HCT116 (cell line): ENCODE measurements at places on chromosomes 11 and 22.

- no peak for DNase-seq
Observed at GRCh38 chr11:77214557-77214956, 86.5 kb downstream of the MYO7A start.

DNA sequence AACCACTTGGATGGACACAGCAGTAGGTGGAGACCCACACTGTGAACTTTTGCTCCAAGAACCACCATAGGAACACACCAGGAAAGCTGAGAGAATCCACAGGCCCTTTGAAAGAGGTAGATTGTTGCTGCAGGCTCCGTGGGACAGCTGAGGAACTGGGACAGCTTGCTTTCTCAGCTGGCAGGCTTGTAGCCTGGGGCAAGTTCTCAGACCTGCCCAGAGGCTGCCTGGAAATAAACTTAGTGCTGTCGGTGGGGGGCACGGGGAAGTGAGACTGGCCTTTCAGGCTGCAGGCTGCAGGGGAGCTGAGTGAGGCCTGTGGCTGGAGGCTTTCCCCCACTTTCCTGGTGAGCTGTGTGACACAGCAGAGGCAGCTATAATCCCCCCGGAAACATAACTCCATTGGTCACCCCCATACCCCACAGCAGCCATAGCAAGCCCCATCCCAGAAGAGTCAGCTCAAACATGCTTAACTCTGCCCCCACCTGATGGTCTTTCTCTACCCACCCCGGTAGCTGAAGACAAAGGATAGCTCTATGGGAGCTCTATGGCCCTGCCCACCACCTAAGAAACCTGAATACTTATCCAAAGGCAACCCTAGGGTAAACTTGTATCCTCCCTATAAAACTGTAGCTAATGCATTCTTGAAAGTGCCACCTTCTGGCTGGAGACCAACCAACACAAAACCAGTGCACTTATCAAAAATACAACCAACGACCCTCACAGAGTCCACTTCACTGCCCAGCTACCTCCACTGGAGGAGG, 21.4 kb upstream of the ACRV1 start:
- DNase-seq = no peak

DNA sequence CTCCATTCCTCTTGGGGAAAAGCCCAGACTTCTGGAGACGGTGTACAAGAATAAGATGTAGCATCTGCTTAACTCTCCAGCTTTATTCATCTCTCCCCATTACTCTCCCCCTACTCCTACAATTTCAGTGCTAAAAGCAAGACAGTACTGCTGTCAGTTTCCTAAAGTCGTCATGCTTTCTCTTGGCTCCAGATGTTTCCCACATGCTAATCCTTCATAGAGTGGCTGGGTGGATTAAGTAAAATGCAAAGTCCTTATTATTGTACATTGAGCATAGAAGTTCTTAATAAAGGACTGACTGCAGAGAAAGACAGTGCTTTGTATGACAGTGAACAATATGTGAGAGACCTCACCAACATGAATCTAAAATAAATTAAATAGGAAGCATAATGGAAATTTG, 142.2 kb upstream of the UBASH3B start:
- no peak for DNase-seq

GRCh38 chr11:44247508-44247907, 62.4 kb downstream of the ALX4 start:
- no peak for DNase-seq

- DNase-seq = no peak
Observed at GRCh38 chr11:78532991-78533390, 41.7 kb downstream of the NARS2 start.

- DNase-seq = peak; percentile 10
Observed at GRCh38 chr11:31045335-31045734, 324.2 kb downstream of the DCDC1 start.

- no peak for DNase-seq
Observed at GRCh38 chr11:126627421-126627820, 271.9 kb downstream of the ST3GAL4 start.

GRCh38 chr22:17114173-17114897, 6.8 kb downstream of the TMEM121B start:
- no peak for DNase-seq

GRCh38 chr11:82845356-82846353, 54.6 kb downstream of the PRCP start:
- DNase-seq = no peak

DNA sequence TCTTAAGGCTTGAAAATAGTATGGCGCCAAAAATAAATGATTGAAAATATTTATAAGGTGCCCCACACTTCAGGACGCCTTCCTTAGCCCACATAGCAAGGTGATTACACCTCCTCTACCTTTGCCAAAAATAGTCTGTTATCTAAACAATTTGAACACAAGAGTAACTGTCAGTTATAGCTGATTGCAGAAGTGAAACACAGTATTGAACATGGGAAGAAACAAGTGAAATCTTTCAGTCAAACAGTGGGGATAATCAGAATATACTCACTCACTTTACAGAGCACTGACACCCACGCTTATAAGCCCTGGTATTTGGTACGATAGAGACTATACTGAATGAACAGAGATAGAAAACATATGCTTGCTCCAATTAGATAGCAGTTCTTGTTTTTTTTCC, 203.1 kb downstream of the RAB38 start:
- DNase-seq = no peak

GRCh38 chr11:2577031-2577990, 122.5 kb downstream of the KCNQ1OT1 start:
- DNase-seq = no peak

DNA sequence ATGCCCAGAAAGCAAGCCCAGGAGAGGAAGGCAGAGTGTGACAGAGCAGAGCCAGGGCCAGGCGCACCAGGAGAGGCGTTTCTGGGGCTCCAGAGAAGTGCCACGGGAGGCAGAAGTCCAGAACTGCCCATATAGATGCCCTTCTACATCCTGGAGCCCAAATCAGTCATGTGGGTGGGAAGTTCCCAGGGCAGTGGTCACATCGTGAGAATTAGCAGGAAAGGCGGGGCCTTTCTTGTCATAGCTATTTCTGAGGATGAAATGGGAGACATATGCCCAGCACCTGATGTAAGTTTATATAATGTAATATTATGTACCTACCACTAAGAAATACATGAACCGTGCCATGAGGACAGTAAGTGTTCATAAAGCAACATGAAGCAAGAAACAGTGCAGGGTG, 13.1 kb downstream of the ZDHHC24 start:
- DNase-seq = no peak

DNA sequence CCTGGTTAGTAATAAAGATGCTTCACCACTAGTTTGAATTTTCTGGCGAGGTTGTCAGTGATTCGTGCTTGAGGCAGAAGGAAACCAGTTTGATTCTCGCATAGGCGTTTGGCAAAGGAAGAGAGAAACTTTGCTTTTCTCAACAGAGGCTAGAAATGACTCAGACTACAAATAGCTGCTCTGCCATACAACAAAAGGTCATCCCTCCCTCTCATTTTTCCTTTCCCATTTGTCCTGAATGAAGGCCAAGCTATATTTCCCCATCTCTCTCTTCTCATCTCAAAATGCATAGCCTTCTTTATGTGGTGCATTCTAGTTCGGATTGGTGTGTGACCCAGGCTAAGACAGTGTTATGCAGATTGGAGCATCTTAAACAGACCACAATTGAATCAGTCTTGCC, 741.4 kb downstream of the NTM start:
- no peak for DNase-seq

GRCh38 chr11:57203882-57204480, 22.2 kb downstream of the LRRC55 start:
- no peak for DNase-seq

GRCh38 chr11:35290876-35291275, 128.5 kb downstream of the SLC1A2 start:
- DNase-seq = no peak

GRCh38 chr11:34501949-34502348, 11.6 kb downstream of the ELF5 start:
- no peak for DNase-seq

DNA sequence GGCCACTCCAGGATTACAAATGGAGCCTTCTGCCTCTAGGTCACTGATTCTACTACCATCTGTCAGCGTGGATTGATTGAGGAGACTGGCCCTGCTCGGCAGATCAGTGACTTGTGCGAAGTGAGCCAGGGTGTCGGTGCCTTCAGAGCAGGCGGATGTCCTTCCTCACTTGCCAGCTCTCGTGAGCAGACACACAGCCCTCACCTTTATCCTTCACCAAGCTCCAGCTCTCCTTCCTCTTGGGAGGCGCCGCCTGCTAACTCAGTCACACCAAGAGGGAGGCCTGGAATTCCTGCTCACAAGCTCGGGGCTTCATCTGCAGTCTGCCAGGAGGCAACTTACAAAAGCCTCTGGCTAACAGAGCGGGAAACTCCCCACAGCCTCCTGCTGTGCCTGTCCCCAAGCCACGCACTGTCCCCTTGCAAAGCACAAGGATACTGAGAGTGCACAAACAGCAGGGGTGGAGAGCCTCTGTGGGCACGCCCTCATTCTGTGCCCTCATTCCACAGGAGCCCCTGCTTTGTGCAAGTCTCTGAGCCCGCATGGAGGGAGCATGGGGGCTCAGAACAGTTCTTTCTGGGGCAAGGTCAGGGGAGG, 3.5 kb upstream of the TCF20 start:
- no peak for DNase-seq

DNA sequence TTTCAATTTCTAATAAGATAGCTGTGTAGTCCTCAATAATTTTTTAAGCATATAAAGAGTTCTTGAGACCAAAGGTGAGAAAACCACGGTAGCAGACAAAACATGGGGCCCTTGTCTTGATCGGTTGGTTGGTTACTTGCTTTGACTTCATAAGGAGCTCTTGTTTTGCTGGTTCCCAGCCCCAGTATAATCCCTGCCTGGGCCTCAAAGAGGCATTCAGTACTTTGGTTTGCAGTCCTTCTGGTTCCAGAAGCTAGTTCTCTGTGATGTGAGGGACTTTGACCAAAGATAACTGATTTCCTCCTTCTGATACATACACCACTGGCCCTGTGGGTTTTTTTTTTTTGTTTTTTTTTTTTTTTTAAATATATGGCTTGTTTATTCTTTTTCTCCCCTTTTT, 17.1 kb downstream of the MARK2 start:
- no peak for DNase-seq

DNA sequence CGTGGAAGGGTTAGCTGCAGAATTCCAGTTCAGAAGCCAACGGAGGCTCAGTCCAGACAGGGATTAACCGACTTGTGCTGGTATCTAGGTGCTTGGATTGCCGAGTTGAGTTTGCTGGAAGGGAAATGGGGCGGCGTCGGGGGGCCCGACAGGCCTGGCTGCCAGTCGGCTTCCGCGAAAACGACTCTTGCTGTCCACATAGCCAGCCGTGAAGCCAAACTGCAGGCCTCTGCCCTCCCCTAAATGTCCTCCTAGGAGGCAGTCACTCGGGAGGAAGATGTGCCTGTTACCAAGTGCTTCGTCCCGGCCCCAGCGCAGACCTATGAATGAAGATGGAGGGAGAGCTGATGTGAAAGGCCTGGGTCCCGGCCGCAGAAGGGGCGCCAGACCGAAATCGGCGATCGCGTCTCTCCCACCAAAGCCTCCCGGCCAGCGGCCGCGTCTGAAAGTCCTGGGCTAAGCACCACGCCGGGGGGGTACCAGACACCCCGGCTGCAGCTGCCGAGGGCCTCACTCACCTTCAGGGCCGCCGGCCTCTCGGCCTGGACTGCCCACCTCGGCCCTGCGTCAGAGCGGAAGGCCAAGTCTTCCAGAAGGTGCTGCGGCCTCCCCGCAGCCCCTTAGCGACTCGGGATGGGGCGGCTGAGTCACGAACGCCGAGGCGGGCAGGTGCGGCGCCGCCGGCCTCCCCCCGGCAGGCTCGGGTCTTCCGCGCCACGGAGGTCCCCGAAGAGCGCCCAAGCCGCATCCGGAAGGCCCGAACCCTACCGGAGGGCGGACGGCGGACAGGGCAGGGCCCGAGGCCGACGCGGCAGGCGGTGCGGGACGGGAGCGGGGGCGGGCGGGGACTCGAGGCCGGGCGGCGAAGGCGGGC, 7.5 kb downstream of the DPAGT1 start:
- no peak for DNase-seq

DNA sequence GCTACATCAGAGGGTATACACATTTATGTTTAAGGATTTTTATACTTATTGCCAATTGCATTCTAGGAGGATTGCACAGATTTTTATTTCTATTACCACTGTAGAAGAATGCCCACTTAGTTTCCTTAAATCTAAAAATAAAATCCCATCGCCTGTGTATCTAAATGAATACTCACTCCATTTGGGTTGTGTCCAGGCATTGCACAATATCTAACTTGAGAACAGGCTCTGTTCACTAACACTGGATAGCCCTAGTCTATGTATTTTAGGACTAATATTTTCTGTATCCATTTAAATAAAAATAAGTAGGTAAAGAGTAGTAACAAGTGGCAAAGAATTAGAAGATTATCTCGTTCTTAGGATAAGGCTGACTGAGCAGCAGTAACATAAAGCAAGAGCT, 4.1 kb downstream of the C11orf52 start:
- no peak for DNase-seq

DNA sequence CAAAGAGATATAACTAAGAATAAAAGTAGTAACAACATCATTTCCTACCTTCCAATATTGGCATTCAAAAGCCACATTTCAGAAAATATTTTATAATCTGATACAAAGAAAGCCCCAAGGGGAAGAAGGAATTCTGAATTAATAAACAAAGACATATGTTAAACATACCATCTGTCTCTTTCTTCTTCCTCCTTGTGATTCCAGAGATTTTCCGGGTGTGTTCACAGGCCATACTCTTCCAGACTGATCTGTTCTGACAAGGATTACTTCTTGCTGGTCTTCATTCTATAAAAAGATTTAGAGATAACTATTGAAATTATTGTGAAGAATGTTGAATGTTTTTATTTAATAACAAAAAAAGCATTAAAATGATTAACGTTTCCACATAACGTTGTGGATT, 65.0 kb downstream of the CWF19L2 start:
- DNase-seq = no peak

DNA sequence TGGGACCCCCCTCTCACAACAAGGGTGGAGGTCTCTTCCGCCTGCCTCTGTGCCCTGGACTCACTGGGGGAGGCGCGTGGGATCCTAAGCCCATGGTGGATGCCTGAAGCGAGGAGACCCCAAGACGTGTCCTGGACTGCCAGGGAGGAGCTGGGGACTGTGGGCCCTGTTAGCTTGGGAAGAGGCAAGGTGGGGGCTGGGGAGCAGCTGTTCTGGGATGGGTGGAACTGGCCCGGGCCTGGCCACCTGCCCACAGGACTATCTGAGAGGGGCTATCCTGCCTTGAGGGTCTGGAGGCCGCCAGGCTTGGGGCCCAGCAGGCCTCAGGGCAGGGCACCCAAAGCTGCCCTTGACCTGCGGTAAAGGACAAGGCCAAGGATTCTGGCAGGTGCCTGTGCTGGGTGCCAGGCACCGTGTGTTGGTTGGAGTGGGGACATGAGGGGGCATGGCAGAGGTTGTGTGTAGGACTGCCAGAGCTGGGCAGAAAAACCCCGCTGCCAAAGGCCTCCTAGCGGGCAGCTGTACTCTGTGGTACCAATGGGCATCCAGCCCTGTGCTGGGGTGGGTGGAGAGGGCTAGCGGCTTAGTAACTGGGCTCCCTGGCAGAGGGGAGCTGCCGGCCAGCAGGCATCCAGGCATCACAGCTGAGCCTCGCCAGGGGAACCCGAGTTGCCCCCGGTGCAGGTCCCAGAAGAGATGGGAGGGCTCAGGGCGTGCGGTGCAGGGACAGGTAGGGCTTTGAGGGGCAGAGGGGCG, 670 bp downstream of the LSP1 start:
- no peak for DNase-seq

GRCh38 chr11:69620683-69621290, 20.2 kb upstream of the CCND1 start:
- DNase-seq = no peak

- no peak for DNase-seq
Observed at GRCh38 chr11:32884770-32885384, 7.7 kb upstream of the QSER1 start.

- no peak for DNase-seq
Observed at GRCh38 chr22:20940186-20940651, 23.0 kb downstream of the CRKL start.

- no peak for DNase-seq
Observed at GRCh38 chr11:44596525-44597276, 31.2 kb downstream of the CD82 start.
